ENCODE measurements at places on chromosomes 5 and 9.

DNA sequence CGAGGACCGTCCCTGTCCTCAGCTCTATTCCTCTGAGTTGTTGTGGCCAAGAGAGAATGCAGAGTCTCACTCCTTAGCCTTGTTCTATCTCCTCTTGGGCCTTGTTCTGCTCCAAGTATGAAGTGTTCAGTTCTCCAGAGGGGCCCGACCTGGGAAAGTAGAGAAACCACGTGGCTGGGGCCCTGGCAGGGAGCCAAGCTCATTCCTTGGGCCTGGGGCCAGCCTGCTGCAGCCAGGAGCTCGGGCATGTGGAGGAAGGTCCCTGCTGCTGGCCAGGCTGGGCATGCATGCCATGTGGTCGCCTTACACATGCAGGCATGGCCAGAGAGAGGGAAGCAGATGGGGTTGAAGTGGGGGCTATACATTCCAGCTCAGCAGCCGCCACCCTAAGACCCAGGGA, 60.7 kb downstream of the COL27A1 start:
- DNase-seq = no peak

DNA sequence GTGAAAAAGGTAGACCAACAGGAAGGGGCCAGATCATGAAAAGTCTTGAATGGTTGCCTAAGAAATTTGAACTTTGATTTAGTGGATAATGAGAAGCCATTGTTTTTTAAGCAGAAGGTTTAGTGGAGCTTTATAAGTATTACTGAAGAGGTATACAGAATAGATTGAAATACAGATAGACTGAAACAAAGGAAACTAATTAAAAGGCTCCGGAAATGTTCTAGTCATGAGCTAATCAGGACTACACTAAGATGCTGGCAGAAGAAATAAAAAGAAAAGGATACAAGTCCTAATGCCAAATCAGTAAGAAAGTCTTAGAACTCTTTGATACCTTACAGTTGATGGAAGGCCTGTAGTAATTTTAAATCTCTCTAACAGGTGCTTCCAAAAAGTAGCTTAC, 45.7 kb upstream of the RFX3 start:
- no peak for DNase-seq

- no peak for DNase-seq
Measured at GRCh38 chr9:7879551-7880245, 80.1 kb upstream of the DMAC1 start.

DNA sequence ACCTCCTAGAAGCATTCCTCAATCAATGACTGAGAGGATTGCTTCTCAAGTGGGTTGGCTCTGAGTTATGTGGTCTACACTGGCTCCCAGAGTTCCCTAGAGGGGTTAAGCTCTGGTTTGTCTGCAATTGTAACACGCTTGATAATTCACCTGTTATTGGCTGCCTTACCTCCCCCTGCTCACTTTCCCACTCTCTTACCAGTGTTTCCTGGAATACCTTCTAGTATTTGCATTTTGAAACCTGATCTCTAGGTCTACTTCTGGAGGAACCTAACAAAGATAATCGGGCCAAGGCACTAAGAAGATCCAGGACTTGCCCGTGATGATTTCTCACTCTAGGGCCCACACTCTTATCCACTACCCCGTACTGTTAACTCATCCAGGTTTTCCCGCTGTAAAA, 110.1 kb upstream of the MAP3K1 start:
- no peak for DNase-seq

- no peak for DNase-seq
Measured at GRCh38 chr5:40681363-40682153, 1.8 kb downstream of the PTGER4 start.

DNA sequence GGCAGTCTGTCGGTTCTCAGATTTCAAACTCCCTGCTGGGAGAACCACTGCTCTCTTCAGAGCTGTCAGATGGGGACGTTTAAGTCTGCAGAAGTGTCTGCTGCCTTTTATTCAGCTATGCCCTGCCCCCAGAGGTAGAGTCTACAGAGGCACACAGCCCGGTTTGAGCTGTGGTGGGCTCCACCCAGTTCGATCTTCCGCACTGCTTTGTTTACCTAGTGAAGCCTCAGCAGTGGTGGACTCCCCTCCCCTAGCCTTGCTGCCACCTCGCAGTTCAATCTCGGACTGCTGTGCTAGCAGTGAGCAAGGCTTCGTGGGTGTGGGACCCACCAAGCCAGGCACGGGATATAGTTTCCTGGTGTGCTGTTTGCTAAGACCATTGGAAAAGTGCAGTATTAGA, 8.0 kb downstream of the SLC27A6 start:
- no peak for DNase-seq
